Effector memory CD8-positive, alpha-beta T cell (primary cell): ENCODE measurements at places on chromosomes 16 and 17.

DNA sequence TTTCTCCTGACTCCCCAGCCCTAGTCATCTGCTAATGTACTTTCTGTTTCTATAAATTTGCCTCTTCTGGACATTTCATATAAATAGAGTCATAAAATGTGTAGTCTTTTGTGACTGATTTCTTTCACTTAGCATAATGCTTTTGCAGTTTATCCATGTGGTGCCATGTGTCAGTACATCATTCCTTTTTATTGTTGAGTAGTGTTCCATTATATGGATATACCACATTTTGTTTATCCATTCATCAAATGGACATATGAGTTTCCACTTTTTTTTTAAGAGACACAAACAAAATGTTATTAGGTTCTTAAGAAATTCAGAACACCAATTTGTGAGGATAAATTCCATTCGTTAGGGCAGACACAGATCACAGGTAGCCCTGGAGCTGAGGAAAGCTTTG, 11.0 kb downstream of the DBF4B start:
- peak overlapping the region; percentile 11 for H3K27ac ChIP-seq
- no peaks in the 10 kb centered on the region for H3K4me1 ChIP-seq
- DNase-seq, result no peak
- peaks cover 3% of the 10 kb centered on the region for H3K36me3 ChIP-seq

GRCh38 chr16:630249-630814, 453 bp upstream of the WFIKKN1 start:
- no peak overlapping the region for H3K4me3 ChIP-seq
- DNase-seq, result no peak
- H3K27ac ChIP-seq, result no peak overlapping the region
- peaks cover 6% of the 10 kb centered on the region for H3K4me1 ChIP-seq
- H3K27me3 ChIP-seq, result no peaks in the 10 kb centered on the region
- H3K36me3 ChIP-seq, result no peaks in the 10 kb centered on the region

- no peak overlapping the region for H3K27ac ChIP-seq
- no peak overlapping the region for H3K4me3 ChIP-seq
- DNase-seq, result no peak
- peaks cover 11% of the 10 kb centered on the region for H3K4me1 ChIP-seq
- peaks cover 8% of the 10 kb centered on the region for H3K36me3 ChIP-seq
Measured at GRCh38 chr16:70677499-70678120, 8.2 kb downstream of the MTSS2 start.

DNA sequence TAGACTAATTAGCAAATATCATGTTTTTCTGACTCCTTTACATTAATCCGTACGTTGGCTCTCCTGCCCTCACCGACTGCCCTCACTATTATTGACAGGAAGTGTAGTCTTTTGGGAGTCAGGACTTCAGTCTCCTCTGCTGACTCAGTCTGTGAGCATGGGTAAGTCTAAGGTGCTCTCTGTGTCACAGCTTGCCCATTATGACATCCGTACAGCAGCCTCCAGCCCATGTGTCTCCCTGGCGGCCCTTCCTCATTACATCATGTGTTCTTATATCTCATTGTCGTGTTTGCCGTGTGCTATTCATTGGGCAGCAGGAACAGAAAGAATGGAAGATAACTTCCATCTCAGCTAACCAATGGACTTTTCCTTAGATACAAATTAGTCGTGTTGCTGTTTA, 77.5 kb downstream of the MRTFB start:
- DNase-seq, result no peak
- no peak overlapping the region for H3K4me3 ChIP-seq
- H3K27me3 ChIP-seq, result no peaks in the 10 kb centered on the region
- H3K27ac ChIP-seq, result no peak overlapping the region

GRCh38 chr17:50872710-50873424, 6.7 kb upstream of the TOB1 start:
- peaks cover 30% of the 10 kb centered on the region for H3K4me1 ChIP-seq
- DNase-seq, result peak; percentile 48
- H3K27ac ChIP-seq, result no peak overlapping the region
- H3K4me3 ChIP-seq, result no peak overlapping the region
- H3K36me3 ChIP-seq, result peaks cover 5% of the 10 kb centered on the region

- H3K27ac ChIP-seq, result peak overlapping the region; percentile 44
- no peak overlapping the region for H3K4me3 ChIP-seq
- no peaks in the 10 kb centered on the region for H3K27me3 ChIP-seq
Measured at GRCh38 chr17:61057257-61057656, 342.4 kb upstream of the TBX2 start.
